ENCODE measurements at places on chromosomes 13 and 19.

GRCh38 chr13:43279696-43280095, 256.3 kb downstream of the DNAJC15 start:
- DNase-seq = no peak

GRCh38 chr13:101036546-101036945, 362.0 kb upstream of the TMTC4 start:
- DNase-seq = no peak

DNA sequence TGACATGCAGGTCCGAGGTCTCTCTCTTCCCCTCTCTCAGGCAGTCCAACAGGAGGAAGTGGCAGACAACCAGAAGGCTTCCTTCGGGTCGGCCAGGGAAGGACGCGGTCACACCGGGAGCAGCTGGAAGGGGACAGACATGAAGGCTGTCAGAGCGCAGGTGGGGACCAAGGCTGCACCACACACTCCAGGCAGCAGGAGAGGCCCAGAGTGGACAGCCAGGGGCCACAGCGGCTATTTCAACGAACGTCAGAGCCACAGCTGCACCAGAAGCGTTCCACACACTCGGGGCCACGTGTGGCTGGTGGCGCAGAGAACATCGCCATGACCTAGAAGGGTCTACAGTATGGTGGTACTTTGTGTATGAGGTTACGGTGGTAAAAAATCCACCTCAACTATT, 16.0 kb upstream of the SLC39A3 start:
- DNase-seq = no peak

GRCh38 chr19:18350490-18350889, 10.1 kb downstream of the PGPEP1 start:
- DNase-seq = no peak

DNA sequence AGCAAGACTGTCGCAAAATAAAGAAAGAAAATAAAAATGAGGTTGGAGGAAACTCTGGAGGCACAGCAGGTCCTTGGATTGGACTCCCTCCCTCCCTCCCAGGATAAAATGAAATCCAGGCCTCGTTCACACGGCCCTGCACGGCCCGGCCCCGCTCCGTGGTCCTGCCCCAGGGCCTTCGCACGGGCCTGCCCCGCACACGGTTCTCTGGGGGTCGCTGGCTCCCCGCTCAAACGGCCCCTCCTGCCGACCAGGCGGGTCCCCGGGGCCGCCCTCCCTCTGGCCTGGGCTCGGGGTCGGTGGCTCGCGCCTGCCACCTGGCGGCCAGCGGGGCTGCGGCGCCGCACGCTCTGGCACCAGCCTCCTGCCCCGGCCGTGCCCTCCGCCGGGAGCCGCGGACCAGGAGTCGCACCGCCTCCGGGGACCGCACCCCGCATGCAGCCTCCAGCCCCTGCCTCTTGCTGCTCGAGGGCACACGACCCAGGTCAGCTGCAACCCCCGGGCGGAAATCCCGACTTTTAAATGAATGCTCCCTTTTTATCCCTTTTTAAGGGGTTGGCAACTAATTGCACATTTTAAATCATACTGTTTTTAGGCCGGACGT, 1.5 kb upstream of the WDR18 start:
- DNase-seq = peak; percentile 82

GRCh38 chr13:30985637-30986205, 53.3 kb downstream of the TEX26 start:
- no peak for DNase-seq

GRCh38 chr19:13875824-13876223, 1.1 kb upstream of the NANOS3 start:
- no peak for DNase-seq

DNA sequence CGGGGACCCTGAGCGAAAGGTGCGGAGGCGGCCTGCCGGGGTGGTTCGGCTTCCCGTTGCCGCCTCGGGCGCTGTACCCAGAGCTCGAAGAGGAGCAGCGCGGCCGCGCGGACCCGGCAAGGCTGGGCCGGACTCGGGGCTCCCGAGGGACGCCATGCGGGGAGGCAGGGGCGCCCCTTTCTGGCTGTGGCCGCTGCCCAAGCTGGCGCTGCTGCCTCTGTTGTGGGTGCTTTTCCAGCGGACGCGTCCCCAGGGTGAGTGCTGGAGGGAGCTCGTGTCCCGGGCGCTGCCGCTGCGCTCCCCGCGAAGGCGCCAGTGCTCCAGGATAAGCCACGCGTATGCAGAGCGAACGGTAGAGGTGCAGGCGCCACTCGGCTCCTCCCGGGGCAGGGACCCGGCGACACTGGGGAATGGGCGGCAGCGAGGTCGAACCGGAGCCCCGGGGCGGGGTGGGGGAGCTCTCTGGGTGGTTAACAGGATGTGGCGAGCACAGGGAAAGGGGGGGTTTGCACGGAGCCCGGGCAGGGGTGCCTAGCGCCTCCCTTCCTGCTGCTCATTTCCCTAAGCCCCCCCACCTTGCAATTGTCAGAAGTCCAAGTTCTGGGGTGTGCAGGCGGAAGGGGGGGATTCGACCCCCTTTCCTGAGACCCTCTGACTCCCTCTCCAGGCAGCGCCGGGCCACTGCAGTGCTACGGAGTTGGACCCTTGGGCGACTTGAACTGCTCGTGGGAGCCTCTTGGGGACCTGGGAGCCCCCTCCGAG, at the start of gene IL27RA:
TSS of gene IL27RA (plus strand) at position 44 of the 762 bp plus-strand sequence. CDS start at position 155, 111 bp downstream.
- DNase-seq = peak; percentile 60

GRCh38 chr13:20230913-20231838, 943 bp downstream of the GJB6 start:
- DNase-seq = no peak
